K562 (cell line): ENCODE measurements at places on chromosomes 11 and 22. TPM values are rescaled to one million over a fixed set of nuclear protein-coding genes. Genes with fewer than 3 reads are reported as not detected.

GRCh38 chr11:9069256-9069655 is 22.1 kb downstream of the SCUBE2 start:
- no peak for DNase-seq

DNA sequence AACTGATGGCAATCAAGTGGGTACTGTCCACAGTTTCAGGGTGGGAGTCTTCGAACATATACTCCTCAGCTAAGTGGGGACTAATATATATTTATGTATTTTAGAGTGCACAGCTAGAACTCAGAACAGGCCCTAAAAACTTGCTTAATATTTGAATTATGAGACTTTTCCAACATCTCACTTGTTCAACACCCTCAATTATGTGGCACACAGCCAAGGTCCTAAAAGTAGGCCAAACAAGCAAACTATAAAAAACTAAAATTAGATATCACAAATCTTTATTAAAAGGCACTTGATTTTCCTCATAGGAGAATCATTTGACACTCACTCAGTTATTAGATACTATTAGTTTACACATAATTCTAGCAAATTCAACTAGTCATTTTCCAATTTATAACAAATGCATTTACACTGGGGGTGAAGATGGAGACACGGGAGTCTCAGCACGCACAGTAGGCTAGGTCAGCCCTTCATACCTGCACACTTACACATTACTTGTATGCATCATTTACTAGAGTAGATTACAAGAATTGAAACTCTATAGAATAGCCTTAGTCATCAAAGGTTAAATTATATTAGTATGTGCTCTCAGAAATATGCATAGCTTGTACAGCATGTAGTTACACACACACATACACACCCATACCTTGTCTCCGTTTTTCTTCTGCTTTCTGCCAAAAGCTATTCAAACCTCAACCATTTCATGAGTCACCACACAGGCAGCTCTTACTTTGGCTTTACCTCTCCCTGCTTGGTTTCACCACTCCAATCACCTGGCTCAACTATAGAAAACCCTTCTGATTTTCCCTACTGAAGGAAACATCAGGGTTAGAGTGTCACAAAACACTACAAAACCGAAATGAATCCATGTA is 171.5 kb downstream of the SBF2 start:
- no peak for DNase-seq

DNA sequence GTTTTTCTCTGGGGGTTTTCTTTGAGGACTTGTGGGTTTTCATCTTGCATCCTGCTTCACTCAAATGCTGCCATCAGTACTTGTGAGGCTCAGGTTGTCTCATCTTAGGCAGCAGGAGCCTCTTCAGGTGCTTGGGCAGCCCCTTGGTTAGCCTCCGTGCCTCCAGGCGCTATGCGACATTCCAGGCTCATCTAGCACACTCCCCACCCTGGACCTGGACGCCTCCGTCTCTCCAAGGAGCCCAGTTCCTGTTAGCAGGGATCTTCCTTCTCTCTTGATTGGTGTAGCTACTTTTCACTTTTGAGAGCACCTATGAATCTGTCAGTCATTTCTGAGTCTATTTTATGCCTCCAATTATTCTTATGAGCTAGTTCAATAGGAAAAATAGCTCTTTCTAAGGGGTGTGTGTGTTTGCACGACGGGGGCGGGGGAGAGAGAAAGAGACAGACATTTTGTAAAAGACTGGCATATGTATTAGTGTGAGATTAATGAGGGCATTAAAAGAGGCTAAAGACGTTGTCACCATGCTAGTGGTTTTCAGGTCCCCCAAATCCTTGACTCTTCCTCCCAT is 7.8 kb downstream of the TUBA8 start:
- DNase-seq = no peak

- no peak for DNase-seq
Measured at GRCh38 chr11:68159665-68160064, 38.5 kb upstream of the CHKA start.

ZP1 gene
- not detected in 2 replicates for total RNA-seq

STX3 gene
- 37.1 and 37.5 TPM in 2 replicates for total RNA-seq

DNA sequence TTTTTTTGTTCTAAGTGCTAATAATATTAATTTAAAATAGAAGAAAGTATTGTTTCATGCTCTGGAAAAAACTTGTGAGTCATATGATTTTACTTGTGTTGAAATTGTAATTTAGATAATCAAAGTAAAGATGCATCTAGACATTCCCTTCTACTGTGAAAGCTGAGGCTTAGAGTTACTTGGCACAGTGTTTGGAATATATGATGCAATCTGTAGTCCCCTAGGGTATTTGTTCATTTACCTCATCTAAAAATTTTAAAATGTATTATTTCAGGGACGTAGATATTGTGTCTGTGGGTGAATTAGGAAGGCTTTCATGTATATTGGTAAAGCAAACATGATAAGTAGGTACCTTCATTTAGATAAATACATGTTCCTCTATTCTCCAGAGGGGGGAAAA is 793.5 kb upstream of the CNTN5 start:
- no peak for DNase-seq

WT1 gene
- 27.1 and 29.3 TPM in 2 replicates for total RNA-seq

RGL4 gene
- total RNA-seq = not detected in 2 replicates

DNA sequence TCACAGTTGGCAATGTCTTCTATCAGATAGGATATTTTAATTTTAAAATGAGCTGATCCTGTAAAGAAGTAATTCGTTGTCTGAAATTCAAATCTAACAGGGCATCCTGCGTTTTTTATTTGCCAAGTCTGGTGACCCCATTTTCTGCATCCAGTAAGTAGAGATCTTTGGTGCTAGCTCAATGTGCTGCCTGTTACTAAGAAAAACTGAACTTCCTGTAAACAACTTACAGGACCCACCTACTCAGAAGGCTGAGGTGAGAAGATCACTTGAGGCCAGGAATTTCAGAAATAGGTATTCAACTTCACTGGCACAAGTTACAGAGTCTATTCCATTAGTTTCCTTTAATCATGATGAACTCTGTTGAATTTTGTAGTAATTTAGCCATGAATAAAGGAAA is 4.0 kb downstream of the ARL14EP start:
- DNase-seq = no peak

CRYBA4 gene
- 3.3 and 3.9 TPM in 2 replicates for total RNA-seq

RBMXL2 gene
- total RNA-seq = 0.24 and 0.25 TPM in 2 replicates

- no peak for DNase-seq
Measured at GRCh38 chr11:19838994-19839768, 126.5 kb downstream of the NAV2 start.

GRCh38 chr11:58621586-58622262 is 741 bp upstream of the CNTF start:
- DNase-seq = no peak

DNA sequence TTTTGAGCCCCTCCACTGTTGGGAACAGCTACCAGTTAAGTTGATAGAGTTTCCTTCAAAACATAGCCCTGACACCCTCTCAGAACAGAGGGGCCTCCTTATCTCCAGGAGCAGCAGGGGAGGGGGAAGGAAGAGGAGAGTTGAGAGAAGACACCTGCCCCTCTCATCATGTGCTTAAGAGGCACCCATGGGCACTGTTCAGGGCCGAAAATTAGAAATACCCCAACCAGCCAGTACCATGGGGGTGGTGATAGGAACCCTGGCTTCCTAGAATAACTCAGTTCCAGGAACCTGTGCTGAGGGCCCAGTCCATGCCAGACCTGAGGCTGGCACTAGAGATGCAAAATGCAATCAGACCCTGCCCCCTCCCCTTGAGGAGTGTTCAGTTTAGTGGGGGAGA is 9.3 kb upstream of the GDPD5 start:
- peak; percentile 50 for DNase-seq

DNA sequence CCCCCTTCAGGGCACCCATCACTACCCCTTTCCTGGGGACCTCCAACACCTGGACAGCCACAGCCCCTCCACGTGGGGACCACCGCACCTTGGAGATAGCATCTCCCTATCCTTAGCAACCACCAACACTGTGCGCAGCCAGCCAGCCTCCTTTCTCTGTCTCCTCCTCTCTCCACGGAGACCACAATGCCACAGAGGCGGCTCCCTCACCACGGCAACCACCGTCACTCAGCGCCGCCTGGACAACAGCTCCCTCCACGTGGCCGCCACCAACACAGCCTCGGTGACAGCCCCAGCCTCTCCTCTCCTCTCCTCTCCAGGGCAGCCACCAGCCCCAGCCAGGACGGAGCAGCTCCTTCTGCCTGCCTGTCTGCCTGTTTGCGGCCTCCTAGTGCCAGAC is 10.5 kb downstream of the ELFN2 start:
- DNase-seq = no peak

FAM180B gene
- not detected in 2 replicates for total RNA-seq

- no peak for DNase-seq
Measured at GRCh38 chr11:32594272-32594671, 10.6 kb downstream of the EIF3M start.

ROM1 gene
- 2.6 and 3.3 TPM in 2 replicates for total RNA-seq

OLFML1 gene
- total RNA-seq = not detected in 2 replicates

DNA sequence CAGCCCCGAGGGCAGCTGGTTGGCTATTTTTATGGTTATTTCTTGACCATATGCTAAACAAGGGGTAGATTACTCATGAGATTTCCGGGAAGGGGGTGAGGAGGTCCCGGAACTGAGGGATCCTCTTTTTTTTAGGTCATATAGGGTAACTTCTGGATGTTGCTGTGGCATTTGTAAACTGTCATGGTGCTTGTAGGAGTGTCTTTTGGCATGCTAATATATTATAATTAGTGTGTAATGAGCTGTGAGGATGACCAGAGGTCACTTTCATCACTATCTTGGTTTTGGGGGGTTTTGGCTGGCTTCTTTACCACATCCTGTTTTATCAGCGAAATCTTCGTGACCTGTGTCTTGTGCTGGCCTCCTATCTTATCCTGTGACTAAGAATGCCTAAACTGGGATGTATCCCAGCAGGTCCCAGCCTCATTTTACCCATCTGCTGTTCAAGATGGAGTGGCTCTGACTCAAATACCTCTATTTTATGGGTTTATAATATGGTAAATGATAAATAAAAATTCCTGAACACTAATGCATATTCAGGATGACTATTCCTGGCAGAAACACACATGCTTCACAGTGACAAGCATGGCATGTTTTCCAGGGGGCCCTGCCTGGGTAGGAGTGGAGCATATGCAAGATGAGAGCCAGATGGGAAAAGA is 11.2 kb downstream of the KREMEN1 start:
- peak; percentile 24 for DNase-seq

DNA sequence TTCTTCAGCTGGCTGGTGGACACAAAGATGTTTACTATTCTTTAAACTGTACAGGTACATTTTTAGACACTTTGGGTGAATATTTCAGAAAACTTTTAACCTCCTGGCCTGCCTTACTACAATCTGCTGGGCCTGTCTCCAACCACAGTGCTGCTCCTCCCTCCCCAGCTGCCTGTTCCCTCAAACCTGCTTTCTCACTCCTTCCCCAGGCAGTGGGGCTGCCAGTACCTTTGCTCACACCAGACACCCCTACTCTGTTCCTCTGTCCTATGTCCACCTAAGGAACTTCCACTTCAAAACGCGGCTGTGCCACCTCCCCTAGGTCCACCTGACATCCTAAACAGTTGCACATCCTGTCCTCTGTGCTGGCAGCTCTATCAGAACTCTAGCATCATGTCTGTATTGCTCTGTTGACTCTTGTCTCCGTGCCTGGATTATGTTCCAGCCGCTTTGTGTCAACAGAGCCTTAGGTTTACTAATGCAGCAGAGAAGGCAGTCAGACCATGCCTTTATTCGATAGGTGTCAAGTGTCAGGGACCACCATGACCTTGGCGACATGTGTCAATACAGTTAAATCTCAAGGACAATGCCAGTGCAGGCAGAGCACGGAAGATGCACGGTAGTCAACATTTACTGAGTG is 13.4 kb downstream of the ZP1 start:
- DNase-seq = no peak

DNA sequence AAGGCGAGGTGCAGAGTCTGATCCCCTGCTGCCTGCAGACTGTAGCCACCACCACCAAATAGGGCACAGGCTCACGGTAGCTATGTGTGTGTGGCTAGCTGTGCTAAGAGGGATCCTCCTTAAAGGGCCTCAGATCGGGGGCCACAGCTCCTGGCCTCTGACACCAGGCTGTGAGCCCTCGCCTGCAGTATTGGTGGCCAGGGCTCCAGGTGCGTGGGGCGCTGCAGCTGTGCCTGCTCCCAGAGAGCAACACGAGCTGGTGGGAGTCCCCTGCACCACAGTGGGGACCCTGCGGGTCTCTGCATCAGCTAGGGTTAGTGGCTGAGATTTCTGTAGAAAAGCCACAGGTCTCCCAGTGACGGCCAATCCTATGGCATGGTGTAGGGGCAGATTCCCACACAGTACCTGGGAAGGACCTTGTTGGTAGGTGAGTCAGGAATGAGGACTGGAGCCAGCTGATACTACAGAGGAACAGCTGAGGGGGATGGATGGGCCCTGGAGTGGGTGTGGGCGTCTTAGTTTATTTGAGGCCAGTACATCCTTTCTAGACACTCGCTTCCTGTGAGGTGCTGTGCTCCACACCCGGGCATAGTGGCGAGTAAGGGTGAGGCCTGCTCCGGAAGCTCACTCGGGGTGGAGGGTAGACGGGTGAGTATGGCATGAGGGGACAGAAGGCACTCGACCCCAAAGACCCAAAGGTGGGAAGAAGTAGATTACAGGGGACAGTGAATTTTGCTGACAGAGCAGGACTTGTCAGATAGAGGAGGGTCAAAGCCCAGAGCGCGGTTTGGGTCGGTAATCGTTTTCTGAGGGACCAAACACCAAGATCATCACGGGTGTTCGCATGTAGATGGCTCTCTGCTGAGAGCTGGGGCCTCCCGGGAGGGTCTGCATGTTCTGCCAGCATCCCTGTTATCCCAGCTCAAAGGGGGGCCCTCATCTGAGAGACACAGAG is 212.5 kb downstream of the TBC1D22A start:
- no peak for DNase-seq

POTEH gene
- total RNA-seq = not detected in 2 replicates

LIMK2 gene
- total RNA-seq = 14.2 TPM in 2 replicates

OSBPL5 gene
- total RNA-seq = 14.3 and 14.8 TPM in 2 replicates

DNA sequence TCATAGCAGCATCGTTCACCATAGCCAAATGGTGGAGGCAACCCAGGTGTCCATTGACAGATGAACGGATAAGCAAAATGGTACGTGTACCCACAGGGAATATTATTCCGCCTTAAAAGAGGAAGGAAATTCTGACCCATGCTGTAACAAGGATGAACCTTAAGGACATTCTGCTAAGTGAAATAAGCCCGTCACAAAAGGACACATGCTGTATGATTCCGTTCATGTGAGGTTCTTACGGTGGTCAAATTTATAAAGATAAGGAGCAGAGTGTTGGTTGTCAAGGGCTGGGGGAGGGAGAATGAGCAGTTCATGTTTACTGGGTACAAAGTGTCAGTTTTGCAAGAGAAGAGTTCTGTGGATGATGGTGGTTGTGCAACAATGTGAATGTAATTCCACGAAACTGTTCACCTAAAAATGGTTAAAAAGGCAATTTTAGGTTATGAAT is 26.3 kb downstream of the APOL1 start:
- DNase-seq = no peak

ANO5 gene
- 0.34 and 0.51 TPM in 2 replicates for total RNA-seq

TRIM51 gene
- total RNA-seq = not detected in 2 replicates

- peak; percentile 95 for DNase-seq
Measured at GRCh38 chr11:66371627-66372415, at the start of gene SLC29A2. TSS of gene SLC29A2 (minus strand) at chr11:66371760. CDS start at chr11:66371591, 169 bp downstream.

DNA sequence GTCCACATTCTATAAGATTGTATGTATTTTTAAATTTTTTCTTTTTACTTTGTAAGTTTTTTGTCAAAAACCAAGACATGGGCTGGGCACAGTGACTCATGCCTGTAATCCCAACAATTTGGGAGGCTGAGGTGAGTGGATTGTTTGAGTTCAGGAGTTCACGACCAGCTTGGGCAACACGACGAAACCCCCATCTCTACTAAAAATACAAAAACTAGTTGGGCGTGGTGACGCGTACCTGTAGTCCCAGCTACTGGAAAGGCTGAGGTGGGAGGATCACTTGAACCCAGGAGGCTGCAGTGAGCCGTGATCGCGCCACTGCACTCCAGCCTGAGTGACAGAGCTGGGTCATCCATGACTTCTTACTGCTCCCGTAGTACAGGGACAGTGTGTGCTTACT is 84.8 kb upstream of the PRDM11 start:
- no peak for DNase-seq

SCGB1A1 gene
- total RNA-seq = 0.55 and 1.1 TPM in 2 replicates
